ENCODE measurements at places on chromosomes 11 and 22. TPM values are rescaled to one million over a fixed set of nuclear protein-coding genes. Genes with fewer than 3 reads are reported as not detected.

- DNase-seq = no peak
Measured at GRCh38 chr22:33296941-33297340, 238.8 kb upstream of the SYN3 start.

- no peak for DNase-seq
Measured at GRCh38 chr11:133107136-133107535, 425.2 kb downstream of the OPCML start.

OR4A47 gene
- total RNA-seq = not detected

EML3 gene
- 69.8 TPM for total RNA-seq

DNA sequence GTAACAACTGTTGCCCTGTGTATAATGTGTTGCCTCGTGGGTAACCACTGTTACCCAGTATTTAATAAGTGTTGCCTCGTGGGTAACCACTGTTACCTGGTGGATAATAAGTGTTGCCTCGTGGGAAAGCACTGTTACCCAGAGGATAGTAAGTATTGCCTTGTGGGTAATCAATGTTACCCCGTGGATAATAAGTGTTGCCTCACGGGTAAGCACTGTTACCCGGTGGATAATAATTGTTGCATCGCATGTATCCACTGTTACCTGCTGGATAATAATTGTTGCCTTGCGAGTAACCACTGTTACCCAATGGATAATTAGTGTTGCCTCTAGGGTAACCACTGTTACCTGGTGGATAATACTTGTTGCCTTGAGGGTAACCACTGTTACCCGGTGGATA, 17.1 kb upstream of the NXPE4 start:
- DNase-seq = no peak

Measured in GM12878 (cell line).